NCI-H446 treated with DMSO at 0.1 percent for 48 hours (cell line): ENCODE measurements at places on chromosomes 7 and 10.
A peak's percentile ranks its signal among the peaks of the same experiment; 100 is the strongest.

GRCh38 chr10:31939797-31940708, 11.4 kb upstream of the ARHGAP12 start:
- no peak for DNase-seq

DNA sequence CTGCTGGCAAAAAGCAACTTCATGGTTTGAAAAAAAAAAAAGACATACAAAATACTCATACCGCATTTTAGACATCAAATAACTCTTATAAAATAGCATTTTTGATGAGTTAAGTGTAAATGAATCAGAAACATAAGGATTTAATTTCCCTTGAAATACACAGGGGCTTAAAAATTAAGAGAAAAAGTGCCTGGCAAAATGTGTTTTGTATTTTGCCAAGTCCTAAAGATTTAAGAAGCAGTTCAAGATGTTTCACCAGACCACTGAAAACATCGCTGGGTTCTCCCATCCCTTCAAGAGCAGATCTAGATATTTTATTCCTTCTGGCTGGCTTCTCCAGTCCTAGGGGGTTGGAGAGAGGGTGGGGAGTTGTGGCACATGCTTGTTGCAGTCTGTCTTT, 396.4 kb downstream of the INHBA start:
- DNase-seq = no peak

DNA sequence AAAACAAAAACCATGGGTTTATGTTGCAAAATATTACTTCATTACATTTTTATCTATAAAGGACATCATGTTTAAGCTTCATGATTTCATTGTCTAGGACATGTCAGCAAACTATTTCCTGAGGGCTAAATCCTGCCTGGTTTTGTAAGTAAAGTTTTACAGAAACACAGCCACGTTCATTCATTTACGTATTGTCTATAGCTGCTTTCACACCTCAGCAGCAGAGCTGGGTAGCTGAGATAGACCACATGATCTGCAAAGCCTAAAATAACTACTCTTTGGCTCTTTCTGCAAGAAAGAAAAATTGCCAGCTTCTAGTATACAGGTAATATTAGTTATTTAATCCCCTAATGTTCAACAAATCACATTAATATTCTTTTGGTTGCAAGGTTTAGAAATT, 12.7 kb upstream of the PIP4K2A start:
- DNase-seq = no peak

DNA sequence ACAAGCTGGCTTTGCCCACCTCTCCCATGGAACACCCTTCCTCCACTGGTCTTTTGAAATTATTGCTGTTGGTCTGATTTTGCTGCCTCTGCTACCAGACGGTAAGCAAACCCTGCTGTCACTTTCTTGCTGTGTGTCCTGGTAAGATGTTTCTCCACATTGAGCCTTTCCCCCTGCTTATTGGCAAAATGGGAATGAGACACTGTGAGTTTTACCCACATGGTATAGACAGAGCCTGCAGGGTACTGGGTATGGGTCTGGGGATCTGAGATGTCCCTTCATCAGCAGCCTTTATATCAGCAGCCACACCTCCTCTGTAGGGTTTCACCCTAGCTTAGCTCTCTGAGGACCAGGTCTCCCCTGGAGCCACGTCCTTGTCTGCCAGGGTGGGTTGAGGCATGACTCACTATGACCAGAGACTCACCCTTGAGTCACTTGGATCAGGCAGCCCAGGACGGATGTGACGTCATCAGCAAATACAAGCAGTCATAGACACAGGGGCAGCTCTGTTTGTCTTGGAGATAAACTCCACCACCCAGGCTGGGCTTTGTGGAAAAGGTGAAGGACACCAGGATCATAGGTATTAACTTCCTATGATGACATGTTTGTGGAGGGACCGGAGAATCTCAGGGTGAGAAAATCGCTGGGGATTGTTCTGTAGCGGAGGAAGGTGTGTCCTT, 17.9 kb upstream of the BAIAP2L1 start:
- DNase-seq = no peak

- DNase-seq = no peak
Measured at GRCh38 chr10:49465736-49466135, 69.8 kb upstream of the DRGX start.

- peak; percentile 32 for DNase-seq
Measured at GRCh38 chr7:8190119-8190895, 71.7 kb downstream of the ICA1 start.

DNA sequence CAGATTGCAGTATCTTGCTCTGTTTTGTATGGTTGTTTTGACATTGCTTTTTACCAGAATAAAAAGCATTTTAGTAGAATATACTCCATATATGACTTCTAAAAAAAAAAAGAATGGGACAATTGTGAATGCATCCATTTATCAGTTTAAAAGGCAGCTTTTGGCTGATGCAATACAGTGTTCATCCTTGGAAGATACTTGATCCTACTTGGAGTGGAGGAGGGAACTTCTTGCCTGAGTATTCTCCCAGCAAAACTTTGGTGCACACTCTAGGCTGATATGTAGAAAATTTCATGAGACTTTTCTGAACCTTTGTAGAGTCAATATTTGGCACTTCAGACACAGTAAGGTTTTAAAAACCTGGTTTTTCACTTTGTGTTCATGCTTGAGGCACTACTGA, 40.2 kb downstream of the WDR11 start:
- DNase-seq = no peak

- no peak for DNase-seq
Measured at GRCh38 chr10:12469345-12469744, 120.0 kb downstream of the CAMK1D start.

- no peak for DNase-seq
Measured at GRCh38 chr10:60203993-60204618, 185.6 kb downstream of the ANK3 start.

GRCh38 chr7:39432368-39432767, 133.8 kb upstream of the YAE1 start:
- no peak for DNase-seq

DNA sequence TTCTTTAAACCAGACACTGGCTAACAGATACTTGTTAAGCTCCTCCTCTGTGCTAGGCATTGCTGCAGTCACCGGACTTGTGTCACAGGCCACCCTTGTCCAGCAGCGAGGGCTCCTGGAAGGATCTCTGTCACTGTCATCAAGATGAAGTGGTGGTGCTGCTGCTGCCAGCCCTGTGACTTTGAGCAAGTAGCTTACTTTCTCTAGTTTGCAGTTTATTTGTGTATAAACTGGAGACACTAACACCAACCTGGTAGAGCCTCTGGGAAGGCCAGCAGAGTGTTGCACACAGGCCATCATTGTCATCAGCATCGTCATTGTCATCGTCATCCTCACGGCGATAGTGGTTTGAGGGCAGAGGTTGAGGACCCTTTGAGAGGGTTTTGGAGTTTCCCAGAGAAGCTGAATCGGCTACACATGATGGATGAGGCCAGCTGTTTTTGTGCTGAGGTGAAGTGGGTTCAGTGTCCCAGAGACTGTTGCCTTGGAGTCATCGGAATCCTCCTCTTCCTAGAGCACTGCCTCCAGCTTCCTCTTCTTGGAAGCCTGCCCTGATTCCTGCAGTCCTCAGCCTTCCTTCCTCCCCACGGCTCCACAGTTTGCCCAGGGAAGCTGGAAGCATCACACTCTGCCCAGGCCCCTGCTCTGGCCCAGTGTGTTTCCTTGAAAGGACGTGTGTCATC, 128.4 kb downstream of the GRK5 start:
- DNase-seq = no peak

DNA sequence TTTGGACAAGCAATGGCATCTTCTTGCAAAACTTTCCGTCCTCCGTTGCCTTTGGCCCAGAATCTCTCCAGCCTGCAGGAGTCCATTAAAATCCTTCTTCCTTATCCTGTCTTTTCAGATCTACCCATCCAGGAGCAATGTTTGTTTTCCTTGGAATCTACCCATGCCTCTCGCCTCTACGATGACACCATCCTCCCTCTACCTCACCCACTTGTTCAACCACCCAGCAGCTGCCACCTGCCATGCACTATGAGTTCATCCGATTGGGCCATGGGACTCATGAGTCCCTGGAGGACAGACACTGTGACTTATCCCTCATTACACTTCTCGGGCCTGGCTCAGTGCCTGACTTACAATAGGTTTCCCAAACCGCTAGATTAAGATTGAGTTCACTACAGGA, 26.8 kb upstream of the MGMT start:
- no peak for DNase-seq

DNA sequence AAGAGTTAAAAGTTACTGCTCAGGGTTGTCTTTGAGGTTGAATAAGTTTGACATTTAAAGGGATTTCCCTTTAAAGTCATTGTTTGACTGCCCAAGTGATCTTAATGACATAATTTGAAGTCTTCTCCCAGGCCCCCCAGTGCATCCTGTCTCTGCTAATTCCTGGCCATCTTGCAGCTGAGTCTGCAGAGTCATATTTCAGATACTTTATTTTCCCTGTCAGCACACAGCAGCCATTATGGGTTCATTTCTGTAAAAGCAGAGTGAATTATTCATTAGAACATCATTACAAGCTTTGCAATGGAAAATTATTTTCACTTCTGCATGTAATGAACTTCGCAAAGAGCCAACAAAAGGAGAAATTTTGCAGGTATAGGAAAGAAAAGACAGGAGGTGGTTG, 536.6 kb downstream of the GALNT17 start:
- DNase-seq = no peak

DNA sequence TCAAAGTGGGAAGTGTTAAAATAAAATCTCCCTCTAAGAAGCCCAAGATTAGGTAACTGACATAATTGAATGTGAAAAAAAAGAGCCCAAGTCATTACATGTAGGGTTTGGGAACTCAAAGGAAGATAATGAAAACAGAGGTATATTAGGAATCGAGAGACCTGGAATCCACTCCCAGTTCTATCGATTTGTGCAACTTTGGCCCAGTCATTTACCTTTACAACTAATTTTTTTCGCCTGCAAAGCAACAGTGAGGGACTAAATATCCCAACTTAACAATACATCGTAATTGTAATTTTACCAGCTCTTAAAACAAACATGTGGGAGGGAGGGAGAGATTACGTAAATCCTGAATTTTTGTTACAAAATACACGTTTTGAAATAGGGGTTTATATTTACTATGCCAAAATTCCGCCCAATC, 1.4 kb downstream of the MINDY3 start:
- DNase-seq = no peak

- no peak for DNase-seq
Measured at GRCh38 chr10:15227611-15228372, 59.3 kb upstream of the NMT2 start.

- no peak for DNase-seq
Measured at GRCh38 chr10:3684891-3685290, 100.1 kb downstream of the KLF6 start.

DNA sequence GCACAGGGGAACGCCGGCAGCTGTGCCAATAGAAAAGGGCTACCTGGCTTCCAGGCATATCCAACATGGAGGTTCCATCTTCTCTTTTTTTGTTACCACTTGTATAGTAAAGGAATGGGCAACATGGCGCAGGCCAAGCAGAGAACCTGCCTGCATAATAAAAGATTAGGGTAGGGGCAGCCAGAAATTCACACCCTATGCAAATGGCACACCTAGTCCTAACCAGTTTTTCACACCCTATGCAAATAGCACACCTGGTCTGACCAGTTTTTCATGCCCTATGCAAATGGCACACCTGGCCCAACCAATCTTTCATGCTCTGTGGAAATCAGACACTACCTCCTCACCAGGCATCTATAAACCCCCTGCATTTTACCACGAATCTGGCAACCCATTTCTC, 369.5 kb downstream of the IPMK start:
- DNase-seq = no peak

DNA sequence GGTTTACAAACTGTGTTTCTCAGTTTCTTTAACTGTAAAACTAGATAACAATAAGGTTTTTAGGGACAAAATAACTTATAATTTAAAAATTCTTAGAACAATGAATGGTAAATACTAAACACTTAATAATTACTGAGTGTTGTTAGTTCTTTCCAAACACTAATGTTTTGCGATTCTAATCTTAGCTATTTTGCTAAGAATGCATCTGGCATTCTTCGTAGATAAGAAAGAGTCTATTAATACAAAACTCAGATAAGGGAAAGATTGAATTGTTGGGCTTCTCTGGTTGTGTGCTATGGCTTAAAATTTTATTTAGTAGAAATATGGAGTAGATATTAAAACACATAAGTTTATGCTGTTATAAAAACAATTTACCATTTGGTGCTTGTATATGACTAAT, 45.4 kb downstream of the TMEM229A start:
- no peak for DNase-seq

DNA sequence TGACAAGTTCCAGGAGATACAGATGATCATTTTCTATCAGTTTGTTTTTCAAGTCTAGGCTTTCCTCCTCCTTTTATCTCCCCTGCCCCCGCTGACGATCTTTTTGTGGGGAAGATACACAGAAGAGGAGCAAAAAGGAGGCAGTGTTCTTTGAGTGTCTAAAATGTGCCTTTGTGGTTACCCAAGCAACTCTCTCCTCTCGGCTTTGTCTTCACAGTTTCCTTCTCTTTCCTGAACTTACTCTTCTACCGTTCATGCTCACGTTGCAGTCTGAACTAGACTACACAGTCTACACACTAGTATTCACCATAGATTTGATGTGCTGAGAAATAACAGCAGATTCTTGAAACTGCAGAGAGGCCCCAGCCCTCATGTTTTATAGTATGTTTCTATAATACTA, 23.6 kb downstream of the CEP41 start:
- no peak for DNase-seq

DNA sequence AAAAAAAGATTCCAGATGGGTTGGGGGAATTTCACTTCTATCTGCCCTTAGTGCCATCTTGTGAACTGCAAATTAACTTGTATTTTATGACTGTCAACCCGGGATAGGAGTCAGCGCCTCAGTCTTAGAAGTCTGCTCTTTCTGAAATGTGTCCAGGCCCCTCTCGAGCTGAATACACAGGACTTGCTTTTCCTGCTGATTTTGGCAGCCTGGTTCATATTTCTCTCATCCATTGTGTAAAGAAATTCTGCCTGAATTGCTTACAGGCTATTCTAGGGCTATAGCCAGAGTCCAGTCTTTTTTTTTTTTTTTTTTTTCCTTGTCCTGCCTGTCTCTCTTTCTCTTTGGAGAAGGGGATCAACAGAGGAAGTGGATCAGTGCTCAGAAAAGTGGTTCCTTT, 24.6 kb downstream of the GATA3 start:
- no peak for DNase-seq

- DNase-seq = no peak
Measured at GRCh38 chr10:129912166-129912917, 51.7 kb downstream of the EBF3 start.

GRCh38 chr7:22802426-22802825, 20.2 kb downstream of the TOMM7 start:
- no peak for DNase-seq

DNA sequence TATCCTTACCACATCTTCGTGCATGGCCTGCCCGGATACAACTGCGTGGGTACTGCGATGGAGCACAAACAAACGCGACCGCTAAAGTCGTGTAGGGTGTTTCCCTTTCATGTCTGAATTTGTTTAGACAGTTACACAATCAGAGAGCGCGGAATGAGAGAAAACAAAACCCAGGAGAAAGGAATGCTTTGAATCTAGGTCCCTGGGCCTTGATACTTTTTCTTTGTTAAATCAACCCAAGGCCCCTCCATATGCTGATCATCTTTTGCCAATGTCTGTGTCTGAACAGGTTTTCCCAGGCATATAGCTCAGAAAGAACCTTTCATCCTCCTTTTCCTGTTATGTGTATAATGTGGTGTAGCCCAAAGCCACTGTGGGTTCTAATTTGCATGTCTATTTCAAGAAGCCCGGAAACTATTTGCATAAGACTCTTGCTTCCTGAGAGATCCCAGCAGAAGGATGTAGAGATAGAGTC, 145.8 kb downstream of the FRMD4A start:
- DNase-seq = no peak

- no peak for DNase-seq
Measured at GRCh38 chr10:122164815-122165483, 106.1 kb upstream of the BTBD16 start.
